ENCODE measurements at places on chromosomes 3 and 15.

DNA sequence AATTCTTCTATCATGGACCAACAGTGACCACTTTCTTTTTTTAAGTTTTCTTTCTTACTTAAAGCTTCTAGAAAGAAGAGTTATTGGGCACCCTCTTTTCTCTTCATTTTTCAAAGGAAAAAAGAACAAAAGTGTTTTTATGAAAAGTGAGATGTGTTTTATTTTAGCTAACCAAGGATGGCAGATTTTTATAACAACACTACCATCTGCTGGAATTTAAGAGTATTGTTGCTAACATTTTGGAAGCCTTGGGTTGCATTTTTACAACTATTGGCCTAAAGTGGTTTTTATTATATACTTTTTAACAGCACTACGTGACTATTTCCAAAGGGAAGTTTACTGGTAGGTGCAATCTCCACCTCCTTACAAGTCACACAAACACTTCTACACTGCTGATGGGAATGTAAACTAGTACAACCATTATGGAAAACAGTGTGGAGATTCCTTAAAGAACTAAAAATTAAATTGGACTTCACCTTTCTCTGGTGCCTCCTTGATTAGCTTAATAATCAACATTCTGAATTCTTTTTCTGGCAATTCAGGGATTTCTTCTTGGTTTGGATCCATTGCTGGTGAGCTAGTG is 237.7 kb upstream of the AGTR1 start:
- no peak for DNase-seq

DNA sequence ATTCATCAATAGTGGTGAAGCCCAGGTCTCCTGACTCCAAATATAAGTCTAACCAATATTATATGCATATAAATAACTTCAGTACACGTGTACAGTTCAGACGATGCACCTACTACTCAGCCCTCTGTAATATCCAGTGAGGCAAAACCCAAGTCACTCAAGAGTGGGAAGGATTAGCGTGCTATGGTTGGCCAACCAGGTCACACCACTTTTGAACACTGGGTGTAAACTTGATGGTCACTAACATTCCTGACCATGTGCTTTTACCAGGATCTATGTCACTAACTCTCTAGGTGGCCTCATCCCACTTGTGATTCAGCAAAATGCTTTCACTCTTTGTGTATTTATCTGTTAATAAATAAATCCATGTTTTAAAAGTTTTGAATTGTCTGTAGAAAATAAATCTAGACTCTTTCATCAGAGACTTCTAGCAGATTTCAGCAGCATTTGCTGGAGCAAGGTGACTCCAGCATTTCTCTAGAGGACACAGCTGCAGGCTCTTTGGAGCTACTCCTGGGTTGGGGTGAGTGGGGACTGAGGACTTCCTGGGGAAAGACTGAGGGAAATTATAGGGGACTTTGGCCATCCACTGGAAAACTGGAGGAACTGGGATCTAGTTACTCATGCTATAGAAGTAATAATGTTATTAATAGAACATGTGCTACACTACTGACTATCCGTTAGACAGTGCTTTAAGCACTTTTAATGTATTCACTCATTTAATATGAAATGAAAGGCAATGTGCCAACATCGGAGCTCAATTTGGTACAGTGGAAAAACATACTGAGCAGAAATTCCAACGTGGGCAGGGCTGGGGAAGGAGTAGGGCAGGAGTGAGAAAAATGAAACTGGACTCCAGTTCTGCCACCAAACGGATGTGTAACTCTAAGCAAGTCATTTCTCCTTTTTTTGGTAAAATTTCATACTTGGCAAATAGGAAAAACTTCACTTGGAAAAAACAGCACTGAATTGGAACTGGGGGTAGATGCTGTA is 97.9 kb downstream of the RORA start:
- no peak for DNase-seq

DNA sequence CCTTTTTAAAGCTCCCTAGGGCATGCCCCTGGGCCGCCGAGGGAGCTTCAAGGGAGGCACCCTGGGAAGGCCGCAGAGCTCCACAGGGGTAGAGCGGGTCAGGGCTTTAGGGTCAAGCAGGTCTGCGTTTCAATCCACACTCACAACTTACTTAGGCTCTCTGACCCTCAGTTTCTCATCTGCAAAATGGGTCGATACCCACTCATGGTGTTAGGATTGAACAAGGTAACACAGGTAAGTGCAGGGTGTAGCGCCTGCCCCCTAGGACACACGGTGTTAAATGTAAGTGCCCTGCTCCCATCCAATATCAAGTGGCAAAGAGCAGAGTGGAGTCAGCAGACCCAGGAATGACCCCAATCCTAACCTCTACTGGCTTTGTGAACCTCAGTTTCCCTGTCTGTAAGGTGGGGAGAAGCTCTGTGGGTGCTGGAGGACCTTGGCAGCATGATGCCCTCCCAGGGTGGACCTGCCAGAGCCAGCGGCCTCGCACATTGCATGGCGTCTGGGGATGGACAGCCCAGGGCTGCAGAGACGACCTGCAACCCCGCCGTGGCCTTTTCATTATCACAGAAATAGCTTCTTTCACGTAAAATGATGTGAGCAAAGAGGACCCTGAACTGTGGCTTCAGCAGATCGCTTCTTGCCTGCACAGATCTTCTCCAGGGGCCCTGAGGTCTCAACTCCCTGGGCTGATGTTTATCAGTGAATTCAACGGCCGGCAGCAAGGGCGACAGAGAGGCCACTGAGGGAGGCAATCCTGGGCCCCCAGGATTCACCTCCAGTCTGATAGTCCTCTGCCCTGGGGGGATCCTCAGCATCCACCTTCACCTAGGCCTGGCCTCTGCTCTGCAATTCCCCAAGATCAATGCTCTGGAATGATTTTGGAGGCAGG is 138.5 kb downstream of the CHSY1 start:
- DNase-seq, result no peak

DNA sequence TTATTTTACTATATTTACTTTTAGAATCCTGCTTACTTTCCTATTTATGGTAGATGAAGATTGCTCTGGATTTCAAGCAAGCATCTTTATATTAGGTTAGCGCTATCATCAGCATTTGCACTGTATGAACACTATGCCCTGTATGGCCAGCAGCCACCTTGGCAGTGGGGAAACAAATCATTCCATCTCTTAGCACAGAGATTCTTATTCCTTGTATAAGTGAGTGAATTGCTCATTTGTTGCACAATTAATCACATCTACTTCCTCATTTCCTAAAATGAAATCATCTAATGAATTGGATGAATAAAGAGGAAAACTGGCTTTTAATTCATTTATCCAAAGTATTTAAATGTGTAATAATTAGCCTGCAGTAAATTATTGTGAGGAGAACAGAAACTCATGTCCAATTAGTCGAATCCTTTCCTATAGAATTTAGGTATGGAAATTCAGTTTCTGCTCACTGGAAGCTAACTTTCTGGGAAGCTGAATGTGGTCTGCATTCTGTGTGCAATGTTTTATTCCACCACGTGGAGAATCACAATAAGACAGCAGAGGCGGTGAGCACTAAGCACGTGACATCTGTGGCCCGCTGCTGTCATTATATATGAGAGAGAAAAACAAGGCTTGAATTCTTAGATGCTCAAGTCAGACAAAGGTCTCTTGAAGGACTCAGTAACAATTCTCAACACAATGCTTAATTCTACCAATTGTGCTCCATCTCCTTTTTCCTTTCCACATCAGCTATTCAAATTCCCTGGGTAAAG is 93.4 kb downstream of the PEX5L start:
- DNase-seq, result no peak

GRCh38 chr15:62566248-62566647 is 401.2 kb upstream of the C2CD4B start:
- DNase-seq, result no peak

GRCh38 chr3:138323971-138324370 is 5.7 kb downstream of the NME9 start:
- DNase-seq, result no peak

GRCh38 chr15:32966512-32966911 is 228.0 kb downstream of the FMN1 start:
- no peak for DNase-seq

- no peak for DNase-seq
Measured at GRCh38 chr15:46815240-46815639, 902.1 kb upstream of the SEMA6D start.

DNA sequence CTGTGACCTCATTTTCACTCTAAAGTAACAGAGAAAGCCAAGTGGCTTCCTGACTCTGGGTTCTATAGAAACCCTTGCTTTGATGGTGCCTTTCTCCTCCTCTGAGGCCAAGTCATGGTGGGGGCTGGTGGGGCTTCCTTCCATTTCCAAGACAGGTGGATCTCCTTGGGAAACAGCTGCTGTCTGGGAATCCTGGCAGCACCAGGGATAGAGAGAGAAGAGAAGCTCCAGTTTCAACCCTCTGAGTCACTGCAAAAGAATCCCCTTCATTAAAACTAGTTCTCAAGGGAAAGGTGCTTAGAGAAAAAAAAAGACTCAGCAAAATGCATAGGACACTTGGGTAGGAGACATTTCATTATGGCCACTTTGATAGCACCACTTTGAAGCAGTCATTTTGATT is 614.4 kb downstream of the FHIT start:
- no peak for DNase-seq

DNA sequence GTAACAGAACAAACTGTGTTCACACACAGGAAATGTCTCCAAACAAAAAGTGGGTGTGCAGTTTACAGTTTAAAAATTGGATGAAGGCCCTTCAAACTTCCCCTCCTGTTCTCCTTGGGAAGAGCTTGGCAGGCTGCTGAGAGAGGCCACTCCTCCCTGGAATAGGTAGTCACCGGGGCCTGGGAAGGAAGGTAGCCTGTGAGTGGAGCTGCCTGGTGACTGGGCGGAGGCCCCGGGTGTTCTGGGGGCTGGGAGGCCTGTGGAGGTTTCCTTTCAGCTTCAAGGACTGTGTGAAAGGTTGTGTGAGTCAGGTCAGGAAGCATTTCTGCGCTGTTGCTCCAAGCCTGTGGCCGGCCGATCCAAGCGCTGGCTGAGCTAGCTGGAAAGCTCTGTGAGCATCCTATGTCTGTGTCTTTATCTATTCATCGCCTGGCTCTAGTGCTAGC is 14.1 kb downstream of the SLCO3A1 start:
- DNase-seq, result no peak

- no peak for DNase-seq
Measured at GRCh38 chr3:48408823-48409281, 21.0 kb downstream of the PLXNB1 start.

DNA sequence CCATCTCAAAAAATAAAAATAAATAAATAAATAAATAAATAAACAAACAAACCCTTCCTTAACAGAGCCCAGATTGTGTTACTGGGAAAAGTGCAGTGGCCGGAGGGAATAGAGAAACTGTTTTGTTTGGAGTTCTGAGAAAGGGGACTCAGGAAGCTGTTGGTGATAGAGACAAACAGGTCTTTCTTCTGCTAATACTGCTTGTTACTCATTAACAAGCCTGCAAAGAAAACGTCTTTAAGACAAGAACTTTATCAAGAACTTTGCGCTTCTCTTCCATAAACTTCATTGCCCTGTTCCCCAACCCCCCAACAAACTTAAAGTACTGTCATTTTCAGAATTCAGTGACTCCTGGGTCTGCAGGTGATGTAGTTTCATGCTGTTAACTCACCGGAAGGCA is 68.8 kb upstream of the GSK3B start:
- no peak for DNase-seq

- no peak for DNase-seq
Measured at GRCh38 chr3:50192689-50193141, 1.3 kb downstream of the GNAT1 start.

DNA sequence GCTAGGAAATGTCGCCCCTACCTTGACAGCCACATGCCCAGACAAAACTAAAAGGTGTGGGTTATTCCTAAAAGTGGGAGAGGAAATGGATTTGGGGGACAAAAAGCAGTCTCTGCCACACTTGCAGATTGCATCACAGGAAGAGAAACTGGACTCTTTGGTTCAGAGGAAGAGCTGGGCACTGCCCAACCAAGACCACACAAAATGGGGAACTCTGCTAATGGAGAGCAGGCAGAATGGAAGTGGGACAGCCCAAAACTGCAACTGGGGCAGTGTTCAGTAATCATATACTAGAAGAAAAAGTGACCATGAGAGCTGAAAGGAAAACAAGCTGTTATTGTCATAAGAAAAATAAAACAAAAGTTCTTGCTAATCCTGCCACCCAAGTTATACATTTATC is 138.9 kb upstream of the FRMD4B start:
- no peak for DNase-seq

GRCh38 chr3:78048698-78049097 is 1008.8 kb downstream of the ROBO2 start:
- no peak for DNase-seq

GRCh38 chr3:65639444-65639843 is 399.3 kb downstream of the MAGI1 start:
- DNase-seq, result no peak

DNA sequence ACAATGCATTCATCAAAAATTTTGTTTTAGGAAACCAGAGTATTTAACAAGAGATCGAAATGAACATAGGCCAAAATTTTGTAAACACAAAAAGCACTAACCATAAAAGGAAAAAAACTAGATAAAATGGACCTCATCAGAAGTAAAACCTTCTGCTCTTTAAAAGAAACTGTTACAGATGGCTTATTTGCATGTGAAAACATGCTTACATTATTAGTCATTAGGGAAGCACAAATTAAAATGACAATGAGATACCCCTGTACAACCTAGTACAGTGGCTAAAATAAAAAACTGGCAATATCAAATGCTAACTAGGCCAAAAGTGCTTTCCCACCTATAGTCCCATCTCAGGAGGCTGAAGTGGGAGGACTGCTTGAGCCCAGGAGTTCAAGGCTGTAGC is 19.3 kb downstream of the UBR1 start:
- no peak for DNase-seq

DNA sequence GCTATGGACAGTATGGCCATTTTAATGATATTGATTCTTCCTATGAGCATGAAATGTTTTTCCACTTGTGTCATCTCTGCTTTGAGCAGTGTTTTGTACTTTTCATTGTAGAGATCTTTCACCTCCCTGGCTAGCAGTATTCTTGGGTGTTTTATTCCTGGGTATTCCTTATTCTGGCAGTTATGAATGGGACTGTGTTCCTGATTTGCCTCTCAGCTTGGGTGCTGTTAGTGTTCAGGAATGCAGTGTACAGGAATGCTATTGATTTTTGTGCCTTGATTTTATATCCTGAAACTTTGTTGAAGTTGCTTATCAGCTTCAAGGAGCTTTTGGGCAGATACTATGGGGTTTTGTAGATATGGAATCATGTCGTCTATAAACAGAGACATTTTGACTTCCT is 49.5 kb upstream of the CTXND1 start:
- DNase-seq, result no peak

- DNase-seq, result no peak
Measured at GRCh38 chr3:126468028-126468891, 7.4 kb downstream of the ZXDC start.

GRCh38 chr15:98927022-98927421 is 80.6 kb downstream of the PGPEP1L start:
- DNase-seq, result no peak

GRCh38 chr3:194604837-194605236 is 28.4 kb downstream of the TMEM44 start:
- no peak for DNase-seq

All from right renal cortex interstitium (tissue), 3 donors.